ENCODE measurements at places on chromosomes 5 and 9.

DNA sequence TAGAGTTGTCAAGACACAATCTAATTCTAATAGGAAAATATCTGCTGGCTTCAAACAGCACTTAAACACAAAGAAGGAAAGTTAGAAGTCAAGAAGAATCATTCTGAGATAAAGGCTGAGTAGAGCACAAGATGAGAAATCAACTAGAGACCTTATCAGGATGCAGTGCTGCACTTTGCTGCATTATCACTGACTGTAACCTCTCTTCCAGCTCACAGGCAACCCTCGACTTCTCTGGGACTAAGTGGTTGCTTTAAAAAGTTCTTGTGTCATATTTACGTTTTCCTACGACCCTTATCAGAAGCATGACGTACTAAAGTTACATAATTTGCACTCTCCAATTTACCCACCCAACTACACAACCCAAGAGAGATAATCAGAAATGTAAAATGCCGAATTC is 176.1 kb downstream of the MLLT3 start:
- DNase-seq, result no peak

GRCh38 chr9:84691634-84692033 is 22.1 kb downstream of the NTRK2 start:
- DNase-seq, result no peak

- no peak for DNase-seq
These were observed 35.2 kb upstream of the GLDC start for GRCh38 chr9:6680797-6681146.

- DNase-seq, result no peak
These were observed 156.4 kb downstream of the DAB2IP start for GRCh38 chr9:121807823-121808278.
